Mammary microvascular endothelial cell (primary cell): ENCODE measurements at places on chromosomes 5 and 9. TPM values are rescaled to one million over a fixed set of nuclear protein-coding genes. Genes with fewer than 3 reads are reported as not detected.

LHX3 gene
- total RNA-seq, result not detected in 2 replicates

FOXD4 gene
- total RNA-seq, result not detected in 2 replicates

ENHO gene
- not detected in 2 replicates for total RNA-seq

ADAMTSL1 gene
- 33.3 and 45.4 TPM in 2 replicates for total RNA-seq

SRD5A1 gene
- 12.6 and 15.0 TPM in 2 replicates for total RNA-seq

CTXN3 gene
- not detected in 2 replicates for total RNA-seq

SLC45A2 gene
- not detected in 2 replicates for total RNA-seq

SLC46A2 gene
- not detected in 2 replicates for total RNA-seq

PCDHGB7 gene
- total RNA-seq, result 3.1 and 5.3 TPM in 2 replicates

TRIP13 gene
- 58.5 and 61.4 TPM in 2 replicates for total RNA-seq

RECK gene
- total RNA-seq, result 9.1 and 10.6 TPM in 2 replicates

REEP2 gene
- total RNA-seq, result 1.1 and 1.3 TPM in 2 replicates

PRDM9 gene
- not detected in 2 replicates for total RNA-seq

FOXD4L3 gene
- total RNA-seq, result not detected in 2 replicates

SCAI gene
- total RNA-seq, result 2.1 and 4.5 TPM in 2 replicates

MPDZ gene
- total RNA-seq, result 32.8 and 35.4 TPM in 2 replicates

LCN15 gene
- 1.6 TPM in 1 of 2 replicates, not detected in the other for total RNA-seq

IRGM gene
- total RNA-seq, result 0.07 TPM in 1 of 2 replicates, not detected in the other

LRRTM2 gene
- 0.44 and 0.47 TPM in 2 replicates for total RNA-seq

TERT gene
- total RNA-seq, result not detected in 2 replicates

ADAMTS13 gene
- 0.20 and 0.59 TPM in 2 replicates for total RNA-seq

MORN5 gene
- not detected in 2 replicates for total RNA-seq

N4BP3 gene
- total RNA-seq, result 12.3 and 13.1 TPM in 2 replicates
